ENCODE measurements at places on chromosomes 4 and X. TPM values are rescaled to one million over a fixed set of nuclear protein-coding genes. Genes with fewer than 3 reads are reported as not detected.

Gene STEEP1
- 22.7 TPM for total RNA-seq

Gene DGKQ
- 14.1 TPM for total RNA-seq

Gene PI4K2B
- 25.0 TPM for total RNA-seq

Gene FRMD7
- not detected for total RNA-seq

Gene IL3RA
- 0.21 TPM for total RNA-seq

Gene S100P
- total RNA-seq = 70.8 TPM

Gene TMPRSS11F
- not detected for total RNA-seq

Gene NKX1-1
- total RNA-seq = not detected

Gene IL21
- not detected for total RNA-seq

Gene DCAF12L2
- total RNA-seq = not detected

Gene CXCL6
- not detected for total RNA-seq

Gene HOPX
- total RNA-seq = 0.21 TPM

Gene SPANXB1
- total RNA-seq = not detected

Gene SUPT20HL2
- not detected for total RNA-seq

Gene MAGEA2B
- not detected for total RNA-seq

Gene VEGFC
- total RNA-seq = not detected

Gene HS3ST1
- 4.2 TPM for total RNA-seq

Gene HEPH
- total RNA-seq = 27.9 TPM

Gene FGFBP2
- total RNA-seq = not detected

Gene STK26
- 37.1 TPM for total RNA-seq

Gene PUDP
- total RNA-seq = 57.5 TPM

Gene LRAT
- 0.91 TPM for total RNA-seq

Gene SULT1B1
- total RNA-seq = 0.86 TPM

Gene SSX7
- total RNA-seq = not detected

Gene ARMCX1
- not detected for total RNA-seq

Gene CC2D2A
- total RNA-seq = 12.3 TPM

Gene YY2
- total RNA-seq = 3.9 TPM

Gene KIF4A
- 39.6 TPM for total RNA-seq

Gene MAGEC2
- total RNA-seq = not detected

Gene GPC3
- 266 TPM for total RNA-seq

Gene KCNE5
- total RNA-seq = 0.20 TPM

Gene GPR78
- 0.79 TPM for total RNA-seq

Gene HSFX3
- not detected for total RNA-seq

Gene ETDB
- not detected for total RNA-seq

Gene NUP62CL
- 1.5 TPM for total RNA-seq

Gene TIGD2
- 25.4 TPM for total RNA-seq

Gene MAGEA11
- not detected for total RNA-seq

Gene PCDH7
- 19.1 TPM for total RNA-seq

Gene POF1B
- total RNA-seq = 28.6 TPM

Gene APEX2
- 17.0 TPM for total RNA-seq

Gene ANKRD50
- total RNA-seq = 7.0 TPM

Gene ELOVL6
- 9.3 TPM for total RNA-seq

Gene ATP2B3
- not detected for total RNA-seq

Gene XAGE2
- total RNA-seq = 5.7 TPM

Gene NDNF
- 3.4 TPM for total RNA-seq

Gene ALAS2
- not detected for total RNA-seq

Gene NLRP2B
- not detected for total RNA-seq

Gene GASK1B
- total RNA-seq = 42.5 TPM

Gene ANOS1
- total RNA-seq = 0.91 TPM
